ENCODE measurements at places on chromosomes 16 and 17.
A peak's percentile ranks its signal among the peaks of the same experiment; 100 is the strongest.

GRCh38 chr16:69384974-69385373 lies 833 bp downstream of the TERF2 start:
- no peak for DNase-seq

DNA sequence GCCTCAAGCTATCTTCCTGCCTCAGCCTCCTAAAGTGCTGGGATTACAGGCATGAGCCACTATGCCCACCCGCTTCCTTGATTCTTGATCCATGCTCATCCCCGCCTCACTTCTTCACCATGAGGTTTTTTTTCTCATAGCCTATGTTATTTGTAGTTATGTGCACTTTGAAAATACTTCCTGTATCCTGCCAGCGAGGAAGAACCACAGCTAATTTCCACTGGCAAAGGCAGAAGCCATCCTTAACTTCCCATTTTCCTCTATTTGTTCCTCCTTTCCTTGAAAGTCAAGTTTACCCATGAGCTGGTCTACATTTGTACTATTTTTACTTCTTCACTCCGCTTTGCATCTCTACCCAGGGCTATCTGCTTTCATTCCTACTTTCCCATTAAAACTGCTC lies 189.7 kb upstream of the ZFHX3 start:
- DNase-seq = no peak

GRCh38 chr16:63577891-63578290 lies 1541.7 kb upstream of the CDH8 start:
- DNase-seq = no peak

GRCh38 chr17:83150369-83151055 lies 71.1 kb downstream of the METRNL start:
- DNase-seq = no peak

- DNase-seq = no peak
These were observed 21.7 kb upstream of the TMEM220 start for GRCh38 chr17:10751563-10751962.

DNA sequence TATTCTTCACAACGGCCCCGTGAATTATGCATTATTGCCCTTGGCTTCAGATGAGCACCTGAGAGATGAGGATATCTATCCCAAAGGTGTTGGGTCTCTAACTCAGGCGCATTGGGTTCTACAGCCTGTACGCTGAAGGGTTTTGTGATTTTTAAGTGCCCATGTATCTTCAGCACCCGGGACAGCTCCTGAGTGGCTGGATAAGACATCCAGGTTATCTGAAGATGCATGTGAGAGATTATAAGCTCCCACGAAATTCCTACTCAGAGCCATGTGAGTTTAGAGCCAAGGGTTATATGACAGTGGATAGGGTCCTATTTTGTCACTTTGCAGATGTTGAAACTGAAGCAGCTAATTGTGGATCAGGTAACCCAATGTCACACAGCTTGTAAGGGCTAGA lies 612.3 kb upstream of the EEF2KMT start:
- DNase-seq = peak; percentile 69

GRCh38 chr17:4566785-4567184 lies 6.4 kb upstream of the GGT6 start:
- DNase-seq = peak; percentile 80

GRCh38 chr16:48383877-48384519 lies 1.2 kb downstream of the SIAH1 start:
- peak; percentile 47 for DNase-seq

- DNase-seq = no peak
These were observed 119.7 kb upstream of the CIBAR2 start for GRCh38 chr16:85231959-85232358.

DNA sequence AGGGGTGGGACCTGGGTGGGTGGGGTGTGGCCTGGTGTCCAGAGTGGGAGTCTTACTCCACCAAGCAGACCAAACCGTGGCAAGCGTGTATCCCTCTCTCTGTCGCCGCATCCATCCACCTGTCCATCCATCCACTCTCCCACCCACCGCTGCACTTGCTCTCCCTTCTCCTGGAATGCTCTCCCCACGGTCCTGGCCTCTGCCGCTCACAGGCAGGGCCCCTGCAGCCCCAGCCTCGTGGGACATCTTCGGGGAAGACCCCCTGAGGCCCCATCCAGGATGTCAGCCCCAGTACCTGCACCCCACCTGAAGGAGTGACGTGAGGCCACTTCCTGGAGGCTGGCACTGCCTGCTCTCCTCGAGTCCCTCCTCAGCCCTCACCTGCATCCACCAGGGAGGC lies 189.5 kb upstream of the GSE1 start:
- no peak for DNase-seq

DNA sequence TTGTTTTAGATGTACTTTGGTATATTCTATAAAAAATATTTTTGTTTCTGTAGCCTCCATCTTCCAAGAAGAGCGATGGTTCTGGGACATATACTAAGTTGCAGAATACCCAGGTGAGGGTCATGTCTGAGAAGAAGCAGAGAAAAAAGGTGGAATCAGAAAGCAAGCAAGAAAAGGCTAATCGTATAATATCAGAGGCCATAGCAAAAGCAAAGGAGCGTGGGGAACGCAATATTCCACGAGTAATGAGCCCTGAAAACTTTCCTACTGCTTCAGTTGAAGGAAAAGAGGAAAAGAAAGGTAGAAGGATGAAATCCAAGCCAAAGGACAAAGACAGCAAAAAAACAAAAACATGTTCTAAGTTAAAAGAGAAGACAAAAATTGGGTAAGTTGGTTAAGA lies 154.6 kb downstream of the CHD9 start:
- no peak for DNase-seq

DNA sequence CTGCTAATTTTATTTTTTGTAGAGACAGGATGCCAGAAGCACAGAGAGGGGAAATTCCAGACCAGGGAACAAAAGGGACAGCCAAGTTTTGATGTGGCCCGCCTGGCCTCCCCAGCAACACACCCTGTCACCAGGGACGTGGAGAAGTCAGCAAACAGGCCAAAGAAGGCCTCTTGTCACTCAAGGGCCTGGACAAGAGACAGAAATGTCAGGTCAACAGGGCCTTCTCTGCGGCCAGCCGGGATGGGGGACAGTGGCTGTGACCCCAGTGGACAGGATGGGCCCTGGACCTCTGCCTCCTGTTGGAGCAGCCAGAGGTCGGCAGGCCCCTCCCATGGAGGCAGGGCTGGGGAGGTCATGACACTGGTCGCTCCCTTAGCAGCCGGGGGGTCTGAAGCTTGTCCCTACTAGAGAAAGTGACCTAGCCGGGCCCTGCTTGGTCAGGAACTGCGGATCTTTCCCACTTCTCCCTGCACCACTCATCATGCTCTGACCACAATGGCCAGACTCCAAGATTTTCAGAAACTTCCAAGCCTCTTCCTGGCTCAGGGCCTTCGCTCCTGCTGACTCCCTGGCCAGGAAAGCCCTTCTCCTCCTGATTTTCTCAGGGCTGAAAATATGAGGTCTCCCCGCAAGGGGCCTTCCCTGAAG lies 9.2 kb upstream of the TVP23A start:
- DNase-seq = peak; percentile 60

- no peak for DNase-seq
These were observed 184.8 kb upstream of the ZFHX3 start for GRCh38 chr16:73232555-73233328.

DNA sequence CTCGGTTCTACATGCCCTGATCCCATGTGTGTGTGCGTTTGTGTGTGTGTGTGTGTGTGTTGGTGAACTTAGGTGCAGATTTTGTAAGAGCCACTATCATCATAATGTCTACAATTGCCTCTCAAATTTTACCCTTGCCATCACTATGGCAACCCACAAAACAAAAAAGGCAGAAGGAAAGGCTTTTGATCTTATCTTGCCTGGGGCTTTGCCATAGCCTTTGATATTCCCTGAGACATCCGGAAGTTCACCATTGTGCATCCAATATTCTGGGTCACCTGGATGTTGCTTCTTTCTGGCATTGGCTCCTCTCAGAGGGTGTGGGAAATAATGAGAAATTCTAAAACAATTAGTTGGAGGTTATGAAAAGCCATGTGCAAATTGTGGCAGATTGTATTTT lies 114.7 kb downstream of the HAPSTR1 start:
- no peak for DNase-seq
